ENCODE measurements at places on chromosomes 2 and 18.

GRCh38 chr2:113886479-113887008, 3.3 kb upstream of the ACTR3 start:
- peak; percentile 89 for DNase-seq

- no peak for DNase-seq
These were observed 411.1 kb downstream of the NCKAP5 start for GRCh38 chr2:133157141-133157540.

- no peak for DNase-seq
These were observed 129.9 kb downstream of the NCOA1 start for GRCh38 chr2:24620936-24621335.

- no peak for DNase-seq
These were observed 189.0 kb downstream of the PTH2R start for GRCh38 chr2:208595386-208596275.

GRCh38 chr18:45050712-45051601, 370.3 kb downstream of the SETBP1 start:
- DNase-seq, result no peak

DNA sequence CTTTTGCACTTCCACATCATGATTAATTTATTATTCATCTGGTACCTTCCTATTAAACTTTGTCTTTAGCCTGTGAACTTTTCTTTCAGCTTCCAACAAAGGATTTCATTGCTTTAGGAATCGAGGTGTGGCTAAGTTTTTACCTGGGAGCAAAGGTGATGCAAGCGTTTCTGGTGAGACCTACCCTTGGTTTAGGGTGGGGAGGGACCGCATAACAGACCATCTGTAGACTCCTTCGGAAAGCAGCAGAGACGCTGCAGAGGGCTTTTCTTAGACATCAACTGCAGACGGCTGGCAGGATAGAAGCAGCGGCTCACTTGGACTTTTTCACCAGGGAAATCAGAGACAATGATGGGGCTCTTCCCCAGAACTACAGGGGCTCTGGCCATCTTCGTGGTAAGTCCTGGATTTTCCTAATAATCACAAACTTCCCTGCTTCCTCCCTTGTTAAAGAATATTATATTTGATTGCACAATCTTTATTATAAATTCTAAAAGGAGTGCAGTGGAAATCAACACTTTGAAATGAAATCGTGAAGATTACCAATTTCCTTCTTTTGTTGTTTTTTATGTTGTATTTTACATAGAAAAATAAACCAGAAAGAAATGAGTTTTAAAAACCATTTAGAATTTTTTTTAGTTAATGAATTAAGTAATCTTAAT, at the start of gene DSG3:
TSS of gene DSG3 (plus strand) at position 212 of the 662 bp plus-strand sequence. CDS start at position 349, 137 bp downstream.
- DNase-seq, result no peak

DNA sequence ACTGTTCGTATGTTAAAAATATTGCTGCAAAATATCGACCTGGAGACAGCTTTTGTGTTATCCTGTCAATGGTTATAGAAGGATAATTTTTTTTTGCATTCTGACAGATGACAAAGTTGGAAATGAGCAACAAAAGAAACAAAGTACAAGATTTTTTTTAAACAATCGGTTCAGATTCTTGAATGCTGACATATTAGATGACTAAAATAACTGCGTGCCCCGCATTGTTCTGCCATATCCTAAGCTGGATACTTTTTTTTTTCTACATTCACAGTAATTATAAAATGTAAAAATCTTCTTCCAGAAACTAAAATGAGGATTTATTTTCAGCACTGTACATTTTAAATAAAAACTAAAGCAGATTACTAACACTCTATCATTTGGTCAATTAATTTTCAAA, 67.1 kb downstream of the ABCG8 start:
- no peak for DNase-seq

DNA sequence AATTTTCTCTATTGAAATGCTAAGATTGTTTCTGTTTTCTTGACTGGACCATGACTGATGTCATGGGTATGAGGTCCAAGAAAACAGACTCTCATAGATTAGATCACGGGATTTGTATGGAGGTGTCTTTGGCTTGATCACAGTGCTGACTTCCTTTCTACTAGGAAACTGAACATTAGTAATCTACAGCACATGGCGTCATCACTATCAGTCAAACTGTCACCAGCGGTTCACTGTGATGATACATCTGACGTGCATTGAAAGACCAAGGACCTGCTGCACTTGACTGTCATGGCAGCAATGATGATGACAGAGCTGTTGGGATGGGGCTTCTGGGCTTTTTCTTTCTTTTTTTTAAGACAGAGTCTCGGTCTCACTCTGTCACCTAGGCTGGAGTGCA, 28.2 kb upstream of the IMPA2 start:
- no peak for DNase-seq

DNA sequence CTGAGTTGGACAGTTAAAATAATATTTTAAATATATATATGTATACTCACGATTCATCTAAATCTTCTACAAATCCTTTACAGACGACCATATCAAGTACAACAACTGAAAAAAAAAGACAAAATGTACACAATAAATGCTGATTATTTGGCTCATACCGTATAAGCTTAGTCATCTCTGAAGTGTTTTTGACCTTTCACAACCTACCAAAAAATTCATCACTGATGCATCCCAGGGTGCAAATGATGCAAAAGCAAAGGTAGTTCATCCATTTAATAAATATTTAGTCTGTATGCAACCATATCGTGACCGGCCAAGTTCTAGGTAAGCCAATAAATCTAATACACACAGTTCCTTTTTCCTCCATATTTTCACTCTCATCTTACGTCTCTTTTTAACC, 1.1 kb downstream of the TMX3 start:
- peak; percentile 12 for DNase-seq

GRCh38 chr2:97741686-97742085, 28.3 kb downstream of the ZAP70 start:
- no peak for DNase-seq

GRCh38 chr2:120419073-120419472, 73.1 kb downstream of the INHBB start:
- no peak for DNase-seq

- DNase-seq, result no peak
These were observed 10.9 kb downstream of the NTSR2 start for GRCh38 chr2:11659115-11659475.

- no peak for DNase-seq
These were observed 74.1 kb downstream of the EMX1 start for GRCh38 chr2:72991439-72991725.

- no peak for DNase-seq
These were observed 4.7 kb downstream of the NRP2 start for GRCh38 chr2:205686783-205687640.
